ENCODE measurements at places on chromosomes 2 and 18. TPM values are rescaled to one million over a fixed set of nuclear protein-coding genes. Genes with fewer than 3 reads are reported as not detected.

DNA sequence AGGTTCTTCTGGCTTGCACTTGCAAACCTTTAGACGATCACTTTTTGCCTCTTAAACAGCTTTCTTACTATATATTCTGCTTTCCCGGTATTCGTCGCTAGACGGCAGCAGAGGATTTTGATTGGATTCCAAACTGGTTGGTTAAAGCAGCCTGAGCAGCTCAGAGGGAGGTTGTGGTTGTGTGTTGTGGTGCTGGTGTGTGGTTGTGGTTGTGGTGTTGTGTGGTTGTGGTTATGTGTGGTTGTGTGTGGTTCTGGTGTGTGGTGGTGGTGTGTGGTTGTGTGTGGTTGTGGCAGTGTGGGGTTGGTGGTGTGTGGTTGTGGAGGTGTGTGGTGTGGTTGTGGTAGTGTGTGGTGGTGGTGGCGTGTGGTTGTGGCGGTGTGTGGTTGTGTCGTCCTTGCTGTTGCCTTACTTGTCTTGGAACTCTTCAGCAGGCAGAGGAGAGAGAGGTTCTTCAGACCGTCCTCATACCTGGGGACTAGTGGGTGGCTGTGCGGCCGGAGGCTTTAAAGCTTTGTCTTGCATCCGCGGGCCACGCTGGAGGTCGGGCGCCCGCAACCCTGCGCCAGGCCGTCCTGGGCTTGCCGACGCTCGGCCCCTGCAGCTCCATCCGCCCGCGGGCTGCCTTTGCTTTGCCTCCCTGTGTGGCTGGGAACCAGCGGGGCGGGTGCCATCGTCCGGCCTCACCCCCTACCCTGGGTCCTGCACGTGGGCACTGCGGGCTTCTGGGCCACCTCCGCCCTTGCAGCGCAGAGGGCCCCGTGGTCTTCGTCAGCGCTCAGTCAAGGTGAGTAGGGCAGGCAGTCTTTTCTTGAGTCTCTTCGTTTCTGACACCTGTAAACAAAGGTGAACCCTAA is 190.8 kb downstream of the ARHGAP28 start:
- DNase-seq: peak; percentile 59

GRCh38 chr2:168603439-168603961 is 147.4 kb downstream of the CERS6 start:
- DNase-seq: no peak

Gene SLC4A3
- not detected for total RNA-seq

Gene ADAM23
- total RNA-seq: 0.10 TPM

DNA sequence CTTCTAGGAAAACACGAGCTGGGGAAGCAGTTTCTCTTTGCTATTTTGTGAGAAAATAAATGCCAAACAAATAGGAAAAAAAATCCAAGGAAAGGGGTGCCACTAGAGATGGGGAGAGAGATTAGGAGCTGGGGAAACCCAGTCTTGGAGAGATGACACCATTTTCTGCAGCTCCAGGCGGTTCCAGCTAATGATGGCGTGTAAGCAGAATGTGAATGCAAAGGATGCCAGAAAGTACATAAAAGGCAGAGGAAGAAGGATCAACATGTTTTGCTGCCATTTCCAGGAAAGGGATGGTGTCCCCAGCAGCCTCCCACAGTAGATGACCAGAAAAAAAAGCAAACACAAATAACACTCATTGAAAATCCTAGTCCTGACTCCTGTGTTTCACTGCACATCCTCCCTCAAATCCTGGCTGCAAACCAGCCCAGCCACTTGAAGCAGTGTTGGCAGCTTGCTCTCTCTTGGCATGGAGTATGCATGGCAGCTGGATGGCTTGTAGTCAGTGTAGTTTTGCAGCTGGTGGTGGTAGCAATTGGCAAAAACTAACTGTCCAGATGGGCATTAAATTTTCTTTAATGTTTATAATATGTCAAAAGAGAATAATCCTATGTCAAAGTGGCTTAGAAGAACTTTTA is 93.6 kb downstream of the FTCDNL1 start:
- no peak for DNase-seq

- peak; percentile 74 for DNase-seq
These were observed 69.6 kb downstream of the POLR1A start for GRCh38 chr2:86035883-86036668.

- DNase-seq: no peak
These were observed 198.4 kb downstream of the BABAM2 start for GRCh38 chr2:28088970-28089369.

Gene UGT1A8
- total RNA-seq: not detected

- no peak for DNase-seq
These were observed 96.0 kb downstream of the HNMT start for GRCh38 chr2:138060301-138060635.

DNA sequence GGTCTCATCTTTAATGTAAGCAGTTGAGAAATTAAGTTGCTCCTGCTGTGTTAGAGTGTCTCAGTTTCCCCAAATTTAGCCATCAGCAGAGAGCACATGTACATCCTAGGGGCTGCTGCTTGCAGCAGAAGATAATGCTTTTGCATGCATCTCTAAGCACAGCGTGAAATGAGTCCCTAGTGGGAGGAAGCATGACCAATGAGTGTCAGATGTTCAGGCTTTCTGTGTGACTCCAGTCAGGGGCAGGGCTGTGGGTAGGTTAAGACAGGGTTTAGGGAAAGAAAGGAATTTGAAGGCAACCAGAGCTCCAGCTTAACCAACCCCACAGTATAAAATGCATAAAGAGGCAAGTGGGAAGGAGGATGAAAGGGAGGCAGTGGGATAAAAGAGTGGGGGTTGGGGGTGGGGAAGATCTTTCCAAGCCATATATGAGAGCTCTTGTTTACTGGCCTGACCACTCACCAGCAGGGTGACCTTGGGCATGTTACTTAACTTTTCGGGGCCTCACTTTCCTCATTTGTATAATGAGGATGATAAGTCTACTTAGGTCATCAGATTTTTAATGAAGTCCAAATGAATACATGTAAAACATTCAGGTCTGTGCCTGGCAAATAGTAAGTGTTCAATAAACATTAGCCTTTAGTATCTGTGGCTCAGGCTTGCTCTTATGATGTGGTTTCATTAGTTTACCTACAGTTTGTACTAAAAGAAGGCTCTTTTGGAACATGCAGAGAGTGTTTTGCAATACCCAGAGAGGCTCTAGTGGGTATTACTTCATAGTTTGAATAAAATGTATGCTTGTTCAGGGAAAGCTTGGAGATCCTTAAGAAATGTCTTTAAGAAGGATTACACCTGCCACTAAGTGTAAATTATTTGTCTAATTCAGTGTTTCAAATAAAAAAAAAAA is 42.7 kb upstream of the PELI1 start:
- no peak for DNase-seq

DNA sequence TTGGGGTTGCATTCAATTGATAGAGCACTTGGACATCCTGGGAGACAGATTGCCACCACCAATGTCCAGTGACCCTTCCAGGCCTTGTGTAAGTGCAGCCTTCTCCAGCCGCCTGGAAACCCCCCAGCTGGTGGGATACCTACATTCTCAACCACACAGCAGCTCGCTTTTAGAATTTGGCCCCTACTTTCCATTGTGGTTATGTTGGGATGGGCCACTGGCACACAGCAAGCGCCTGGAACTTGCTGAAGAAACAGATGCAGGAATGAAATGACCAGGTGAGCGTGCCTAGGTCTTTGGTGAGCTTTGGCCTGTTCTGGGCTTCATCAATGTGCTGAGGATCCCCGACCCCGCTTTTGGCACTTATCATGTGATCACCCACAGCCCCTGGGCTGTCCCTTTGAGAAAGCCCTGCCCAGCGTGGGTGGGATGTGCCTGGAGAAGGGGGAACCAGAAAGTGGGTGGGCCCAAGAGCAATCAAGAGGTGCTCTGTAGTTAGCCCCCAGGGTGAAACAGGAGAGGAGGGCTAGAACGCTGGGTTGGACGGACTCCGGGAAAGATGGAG is 16.0 kb upstream of the NTSR2 start:
- DNase-seq: no peak

- DNase-seq: no peak
These were observed 28.3 kb downstream of the C18orf54 start for GRCh38 chr18:54386043-54386442.

Gene RASGRP3
- total RNA-seq: 1.9 TPM

Gene ZNG1B
- total RNA-seq: 34.2 TPM

Gene UGT1A4
- total RNA-seq: not detected
